ENCODE measurements at places on chromosomes 3 and 15. TPM values are rescaled to one million over a fixed set of nuclear protein-coding genes. Genes with fewer than 3 reads are reported as not detected.
A peak's percentile ranks its signal among the peaks of the same experiment; 100 is the strongest.

DNA sequence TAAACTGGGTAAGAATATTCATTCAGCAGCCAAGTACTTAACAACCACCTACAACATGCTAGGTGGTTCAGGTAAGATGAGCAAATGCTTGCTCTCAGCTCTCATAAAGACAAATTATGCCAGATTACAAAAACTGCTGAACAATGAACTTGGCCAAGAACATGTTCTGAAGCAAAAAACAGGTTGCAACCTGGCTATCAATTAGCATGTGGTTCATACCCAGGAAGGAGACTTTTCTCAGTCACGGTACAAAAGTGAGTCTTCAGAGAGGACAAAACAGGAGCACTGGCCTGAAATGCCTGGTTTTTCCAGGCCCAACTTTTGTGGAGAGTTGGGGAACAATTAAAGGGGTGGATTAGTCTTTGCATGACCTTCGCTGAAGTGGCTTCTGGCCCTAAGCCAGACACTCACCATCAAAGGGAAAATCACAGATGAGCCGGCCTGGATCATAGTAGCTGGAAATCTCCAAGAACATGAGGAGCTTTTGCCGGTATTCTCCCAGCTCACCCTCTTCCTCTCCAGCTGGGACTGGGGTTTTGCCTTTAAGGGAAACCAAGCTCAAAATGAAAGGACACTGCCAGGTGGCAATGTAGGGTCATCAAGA, 7.6 kb upstream of the PLA2G4F start:
- no peak for DNase-seq

GRCh38 chr3:148162132-148162531, 535.6 kb upstream of the AGTR1 start:
- DNase-seq: no peak

DNA sequence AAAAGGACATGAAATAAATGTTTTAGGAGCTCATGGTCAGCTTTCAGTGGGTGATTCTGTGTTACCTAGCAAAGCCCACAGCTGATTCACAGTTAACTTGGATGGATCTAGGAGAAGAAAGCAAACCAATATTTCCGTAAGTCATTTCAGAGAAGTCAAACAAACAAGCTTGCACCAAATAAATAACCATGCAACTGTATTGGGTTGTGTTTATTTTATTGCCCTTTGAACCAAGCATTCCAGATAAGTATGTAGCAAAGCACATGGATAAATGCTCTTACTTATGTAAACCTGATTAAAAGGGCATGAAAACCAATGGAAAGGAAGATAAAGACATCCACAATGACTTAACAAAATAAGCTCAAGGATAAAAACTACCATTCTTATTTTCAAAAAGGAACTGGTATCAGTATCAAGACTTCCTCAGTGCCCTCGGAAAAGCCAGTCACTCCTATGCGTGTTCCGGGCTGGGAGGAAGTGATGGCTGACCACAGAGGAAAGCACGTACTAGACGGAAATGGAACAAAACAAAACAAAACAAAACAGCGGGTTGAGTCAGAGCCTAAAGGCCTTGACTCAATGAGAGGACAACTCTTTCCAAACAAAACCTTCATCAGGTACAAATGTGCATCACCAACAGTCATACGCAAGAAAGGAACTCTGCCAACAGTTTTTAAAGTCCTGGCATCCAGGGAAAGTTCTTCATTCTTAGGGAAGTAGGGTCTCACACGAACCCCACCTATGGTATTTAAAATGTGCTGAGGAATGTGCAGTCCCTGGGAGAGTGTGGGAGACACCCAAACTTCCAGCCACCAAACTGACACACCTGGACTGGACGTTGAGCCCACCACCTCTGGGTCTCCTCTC, 103.3 kb downstream of the SNRK start:
- no peak for DNase-seq

GRCh38 chr3:128447561-128448013, 19.1 kb downstream of the DNAJB8 start:
- no peak for DNase-seq

GRCh38 chr3:182182531-182182968, 470.8 kb downstream of the SOX2 start:
- no peak for DNase-seq

DNA sequence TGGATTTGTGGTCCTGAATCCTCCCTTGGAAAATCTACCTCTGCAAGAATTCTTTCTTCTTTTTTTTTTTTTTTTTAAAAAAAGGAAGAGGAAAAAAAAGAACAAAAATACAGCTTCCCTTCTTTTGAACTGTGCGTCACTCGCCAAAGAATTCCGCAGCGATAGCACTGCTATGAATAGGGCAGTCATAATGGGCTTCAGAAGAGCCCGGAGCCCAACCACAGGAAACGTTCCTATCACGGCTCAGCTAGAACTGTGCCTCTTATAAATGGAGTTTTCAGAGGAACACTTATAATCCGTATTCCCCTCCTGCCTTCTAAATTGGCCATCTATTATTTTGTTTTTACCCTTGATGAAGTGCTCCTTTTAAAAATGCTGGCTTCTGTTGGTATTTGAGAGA, 227.7 kb downstream of the ADAMTS17 start:
- no peak for DNase-seq

- no peak for DNase-seq
These were observed 349 bp downstream of the PPIB start for GRCh38 chr15:64162478-64162868.

GRCh38 chr3:58192069-58192468, 18.7 kb downstream of the DNASE1L3 start:
- DNase-seq: no peak

DNA sequence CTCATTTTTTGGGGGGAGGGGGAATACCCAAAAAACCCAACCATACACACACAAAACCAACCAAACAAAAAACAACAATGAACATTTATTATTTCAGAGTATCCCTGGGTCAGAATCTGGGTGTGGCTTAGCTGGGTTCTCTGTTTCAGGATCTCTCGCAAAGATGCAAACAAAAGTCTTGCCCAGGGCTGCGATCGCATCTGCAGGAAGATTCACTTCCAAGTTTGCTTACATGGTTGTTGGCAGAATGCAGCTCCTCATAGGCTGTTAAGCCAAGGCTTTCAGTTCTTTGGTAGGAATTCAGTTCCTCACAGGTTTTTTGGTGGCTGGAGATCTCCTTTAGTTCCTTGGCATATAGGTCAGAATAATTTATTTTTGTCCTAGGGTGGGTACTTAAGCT, 13.7 kb upstream of the ARIH1 start:
- no peak for DNase-seq

GRCh38 chr15:52318729-52319500, 23.3 kb upstream of the MYO5C start:
- DNase-seq: no peak

GRCh38 chr15:69595009-69595791, 142.6 kb downstream of the RPLP1 start:
- DNase-seq: no peak

DNA sequence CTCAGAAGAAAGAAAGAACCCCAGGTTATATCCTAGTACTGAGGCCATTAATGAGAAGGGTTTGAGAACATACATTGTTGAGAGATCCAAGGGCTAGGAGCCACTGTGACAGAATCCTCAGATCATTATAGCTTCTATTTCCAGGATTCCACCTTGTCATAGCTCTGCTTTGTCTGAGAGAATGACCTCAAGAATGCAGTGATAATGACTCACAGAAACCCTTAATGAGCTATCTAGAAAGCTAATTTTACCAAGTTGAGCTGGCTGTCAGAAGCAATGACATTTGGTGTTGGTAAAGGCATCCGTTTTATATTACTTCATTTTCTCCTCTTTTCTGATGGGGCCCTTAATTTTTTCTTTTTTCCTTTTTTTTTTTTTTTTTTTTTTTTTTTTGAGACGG, 10.9 kb downstream of the TRIP4 start:
- DNase-seq: no peak

- no peak for DNase-seq
These were observed 4.9 kb upstream of the DYNC1LI1 start for GRCh38 chr3:32575451-32576113.

DNA sequence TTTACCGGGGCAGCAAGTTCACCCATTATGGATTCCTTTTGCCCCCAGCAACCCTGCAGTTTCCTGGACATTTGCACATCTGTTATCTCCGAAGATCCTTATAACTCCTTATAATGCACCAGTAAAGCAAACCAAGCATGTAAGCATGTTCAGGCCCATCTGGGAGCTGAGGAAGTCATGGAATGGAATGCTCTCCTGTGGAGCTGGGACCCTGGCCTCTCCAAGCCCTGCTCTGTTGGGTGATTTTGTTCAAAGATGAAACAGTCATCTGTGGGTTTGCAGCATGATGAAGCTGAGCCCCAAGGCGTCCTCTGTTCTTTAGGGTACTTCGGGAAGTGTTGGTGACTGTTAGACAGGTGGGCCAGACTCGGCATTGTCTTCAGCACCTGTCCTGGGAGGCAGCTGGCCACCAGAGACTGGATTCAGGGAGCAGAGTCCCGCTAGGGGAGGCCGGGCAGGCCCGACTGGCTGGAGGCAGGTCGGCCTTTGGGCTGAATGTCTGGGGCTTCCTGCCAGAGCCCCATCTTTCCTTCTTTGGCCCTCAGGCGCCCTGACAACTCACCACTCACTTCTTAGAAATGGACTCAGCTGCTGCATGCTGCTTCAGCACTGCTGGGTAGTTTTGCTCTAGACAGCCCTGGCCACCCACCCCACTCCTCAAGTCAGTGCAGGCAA, 3.9 kb downstream of the DNAH1 start:
- DNase-seq: no peak

DNA sequence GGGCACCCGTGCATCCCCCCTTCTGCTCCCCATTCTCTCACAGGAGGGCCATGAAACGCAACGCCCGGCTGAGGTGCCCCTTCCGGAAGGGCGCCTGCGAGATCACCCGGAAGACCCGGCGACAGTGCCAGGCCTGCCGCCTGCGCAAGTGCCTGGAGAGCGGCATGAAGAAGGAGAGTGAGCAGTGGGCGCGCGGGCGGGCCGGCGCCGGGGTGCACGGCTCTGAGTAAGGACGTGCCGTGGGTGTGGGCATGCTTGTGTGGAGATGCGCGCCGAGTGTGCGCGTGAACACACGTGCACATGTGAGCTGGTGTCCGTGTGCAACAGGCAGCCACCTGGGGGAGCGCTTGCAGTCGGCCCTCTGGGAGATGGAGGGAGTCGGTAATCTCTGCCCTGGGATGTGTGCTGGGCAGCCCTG, 28.1 kb downstream of the NR1I2 start:
- DNase-seq: no peak

- no peak for DNase-seq
These were observed 57.6 kb downstream of the FNDC3B start for GRCh38 chr3:172096881-172097420.

- no peak for DNase-seq
These were observed 286.7 kb upstream of the TGFBR2 start for GRCh38 chr3:30319713-30320112.

- no peak for DNase-seq
These were observed 170.8 kb downstream of the ALCAM start for GRCh38 chr3:105537371-105538080.

- DNase-seq: no peak
These were observed 38.5 kb downstream of the LRCH3 start for GRCh38 chr3:197829397-197830045.

GRCh38 chr15:45376967-45377608, 1.3 kb downstream of the GATM start:
- DNase-seq: no peak

- DNase-seq: no peak
These were observed 596.2 kb upstream of the UBE2E2 start for GRCh38 chr3:22606938-22607337.

- peak; percentile 74 for DNase-seq
These were observed 35.3 kb downstream of the TLE3 start for GRCh38 chr15:70062321-70062956.

GRCh38 chr3:9452417-9452816, 55.0 kb downstream of the SETD5 start:
- DNase-seq: no peak

FETUB gene
- polyA plus RNA-seq: not detected

PRICKLE2 gene
- 19.0 TPM for polyA plus RNA-seq

PLCH1 gene
- polyA plus RNA-seq: 10.7 TPM

TGM4 gene
- 0.11 TPM for polyA plus RNA-seq

BFSP2 gene
- 0.50 TPM for polyA plus RNA-seq

HDC gene
- 0.83 TPM for polyA plus RNA-seq

ACAN gene
- 4.8 TPM for polyA plus RNA-seq

SATB1 gene
- 41.9 TPM for polyA plus RNA-seq

MAN2C1 gene
- polyA plus RNA-seq: 111 TPM

SPINK8 gene
- polyA plus RNA-seq: not detected

PTPN23 gene
- 19.0 TPM for polyA plus RNA-seq

RARB gene
- 57.0 TPM for polyA plus RNA-seq

CHDH gene
- 9.1 TPM for polyA plus RNA-seq

LRRIQ4 gene
- 0.23 TPM for polyA plus RNA-seq

MYNN gene
- polyA plus RNA-seq: 31.5 TPM
